A549 treated with DMSO at 1 μM for 4 hours (cell line): ENCODE measurements at places on chromosomes 5 and 9. TPM values are rescaled to one million over a fixed set of nuclear protein-coding genes. Genes with fewer than 3 reads are reported as not detected.

PTGDS gene
- 0.28 to 0.37 TPM (median 0.33 TPM) in 3 of 5 replicates, not detected in the others for total RNA-seq

C9orf153 gene
- 0.14 to 0.65 TPM (median 0.26 TPM) in 3 of 5 replicates, not detected in the others for total RNA-seq

MYORG gene
- total RNA-seq = 3.1 to 4.5 TPM (median 4.1 TPM) in 5 replicates

OR13J1 gene
- total RNA-seq = not detected in 5 replicates

PRR16 gene
- 0.12 TPM in 1 of 5 replicates, not detected in the others for total RNA-seq

SGCD gene
- total RNA-seq = 3.7 to 4.9 TPM (median 4.0 TPM) in 5 replicates

ORM2 gene
- total RNA-seq = not detected in 5 replicates

ASTN2 gene
- total RNA-seq = 2.8 to 5.8 TPM (median 5.4 TPM) in 5 replicates

SLC6A18 gene
- total RNA-seq = not detected in 5 replicates

ZNG1A gene
- 25.4 to 27.8 TPM (median 26.3 TPM) in 5 replicates for total RNA-seq

DMRT3 gene
- total RNA-seq = 0.04 TPM in 1 of 5 replicates, not detected in the others

NR5A1 gene
- 0.05 to 0.10 TPM (median 0.07 TPM) in 5 replicates for total RNA-seq

PCDHGB3 gene
- total RNA-seq = 0.19 to 0.37 TPM (median 0.31 TPM) in 5 replicates

EQTN gene
- total RNA-seq = not detected in 5 replicates

FOXD4L5 gene
- 0.06 to 0.10 TPM in 2 of 5 replicates, not detected in the others for total RNA-seq

EIF4E1B gene
- total RNA-seq = not detected in 5 replicates

ALG2 gene
- 43.0 to 55.5 TPM (median 53.1 TPM) in 5 replicates for total RNA-seq

GPR150 gene
- 0.08 to 0.14 TPM (median 0.14 TPM) in 4 of 5 replicates, not detected in the other for total RNA-seq

CSF2 gene
- 0.49 to 1.2 TPM (median 0.52 TPM) in 5 replicates for total RNA-seq

FBP2 gene
- total RNA-seq = not detected in 5 replicates

CCDC112 gene
- total RNA-seq = 7.2 to 8.8 TPM (median 7.5 TPM) in 5 replicates

CXXC5 gene
- 20.6 to 27.2 TPM (median 24.8 TPM) in 5 replicates for total RNA-seq

CYSTM1 gene
- total RNA-seq = 143 to 272 TPM (median 158 TPM) in 5 replicates

MOB3B gene
- total RNA-seq = 6.9 to 9.4 TPM (median 7.9 TPM) in 5 replicates

CKMT2 gene
- not detected in 5 replicates for total RNA-seq

TEX48 gene
- total RNA-seq = not detected in 5 replicates

OLFML2A gene
- total RNA-seq = 17.4 to 26.2 TPM (median 23.6 TPM) in 5 replicates

SCGB3A1 gene
- not detected in 5 replicates for total RNA-seq

IRX1 gene
- not detected in 5 replicates for total RNA-seq

CATSPER3 gene
- total RNA-seq = 0.17 to 0.63 TPM (median 0.47 TPM) in 5 replicates

FGF18 gene
- total RNA-seq = 0.30 to 0.71 TPM (median 0.34 TPM) in 5 replicates

TRPM3 gene
- total RNA-seq = not detected in 5 replicates

C5orf24 gene
- total RNA-seq = 19.8 to 30.3 TPM (median 27.0 TPM) in 5 replicates

SPATA31C1 gene
- not detected in 5 replicates for total RNA-seq

IL33 gene
- 0.49 to 2.2 TPM (median 1.0 TPM) in 5 replicates for total RNA-seq

PDLIM4 gene
- total RNA-seq = 0.08 to 0.50 TPM (median 0.19 TPM) in 4 of 5 replicates, not detected in the other

FCN2 gene
- not detected in 5 replicates for total RNA-seq

TAF11L10 gene
- not detected in 5 replicates for total RNA-seq

CTXN3 gene
- not detected in 5 replicates for total RNA-seq

IFT74 gene
- 13.1 to 16.5 TPM (median 14.8 TPM) in 5 replicates for total RNA-seq

MLANA gene
- not detected in 5 replicates for total RNA-seq

FAM151B gene
- 1.3 to 2.2 TPM (median 1.9 TPM) in 5 replicates for total RNA-seq

SLC22A4 gene
- 3.6 to 5.5 TPM (median 4.1 TPM) in 5 replicates for total RNA-seq

STING1 gene
- 0.73 to 1.3 TPM (median 1.00 TPM) in 5 replicates for total RNA-seq

FAM153A gene
- total RNA-seq = not detected in 5 replicates

AGXT2 gene
- not detected in 5 replicates for total RNA-seq

ADCY2 gene
- not detected in 5 replicates for total RNA-seq
